T47D (cell line): ENCODE measurements at places on chromosomes 12 and 14.

DNA sequence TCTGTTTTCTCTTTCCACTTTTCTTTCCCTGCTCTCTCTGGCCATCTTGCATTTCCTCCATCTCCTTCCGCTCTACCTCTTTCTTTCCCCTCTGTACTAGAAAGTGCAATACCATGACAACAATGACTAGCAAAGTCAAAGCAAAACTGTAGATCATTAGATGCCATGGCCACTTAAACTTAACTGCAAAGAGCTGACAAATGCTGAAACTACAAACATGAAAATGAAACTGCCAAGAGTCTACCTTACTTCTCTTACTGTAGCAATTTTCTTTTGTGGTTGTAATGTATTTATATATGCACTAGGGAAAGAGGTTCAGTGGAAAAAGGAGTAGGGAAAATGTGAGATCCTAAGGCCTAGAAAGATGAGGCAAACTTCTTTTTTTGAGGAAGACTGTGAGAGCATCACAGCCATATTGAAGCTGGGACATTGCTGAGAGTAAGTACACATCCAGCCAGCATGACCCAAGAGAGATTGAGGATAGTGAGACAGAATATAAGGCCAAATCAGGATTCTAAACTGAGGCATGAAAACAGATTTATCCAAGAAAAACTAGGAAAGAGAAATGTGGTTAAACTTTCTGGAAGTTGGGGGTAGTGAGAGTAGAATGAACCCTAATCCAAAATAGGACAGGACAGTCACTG lies 276.6 kb upstream of the NAV3 start:
- no peak for DNase-seq

DNA sequence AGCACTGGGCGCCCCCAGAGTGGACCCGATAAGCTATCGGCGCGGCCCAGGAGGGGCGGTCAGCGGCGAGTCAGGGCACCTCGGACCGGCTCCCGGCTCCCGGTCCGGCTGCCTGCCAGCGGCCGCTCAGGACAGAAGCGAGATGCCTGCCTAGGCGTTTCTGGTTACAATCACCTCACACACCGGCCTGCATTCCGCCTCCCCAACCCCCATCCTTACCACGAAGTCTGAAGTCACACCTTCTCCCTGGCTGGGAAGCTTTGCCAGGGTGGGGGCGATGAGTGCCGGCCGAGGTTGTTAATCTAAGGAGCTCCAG lies 42.6 kb upstream of the TBX5 start:
- DNase-seq: no peak

GRCh38 chr12:54058128-54058768 lies 4.6 kb downstream of the HOXC4 start:
- no peak for DNase-seq

DNA sequence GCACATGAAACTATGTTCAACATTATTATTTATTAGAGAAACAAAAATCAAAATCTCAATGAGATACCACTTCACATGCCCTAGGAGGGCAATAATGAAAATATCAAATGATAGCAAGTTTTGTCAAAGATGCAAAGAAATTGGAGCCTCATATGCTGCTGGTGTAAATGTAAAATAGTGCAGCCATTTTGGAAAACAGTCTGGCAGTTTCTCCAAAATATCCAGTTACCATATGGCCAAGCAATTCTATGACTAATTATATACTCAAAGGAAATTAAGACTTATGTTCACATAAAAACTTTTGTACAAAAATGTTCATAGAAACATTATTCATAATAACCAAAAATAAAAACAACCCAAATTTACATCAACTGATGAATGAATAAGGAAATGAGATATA lies 313.6 kb upstream of the LMO3 start:
- no peak for DNase-seq

DNA sequence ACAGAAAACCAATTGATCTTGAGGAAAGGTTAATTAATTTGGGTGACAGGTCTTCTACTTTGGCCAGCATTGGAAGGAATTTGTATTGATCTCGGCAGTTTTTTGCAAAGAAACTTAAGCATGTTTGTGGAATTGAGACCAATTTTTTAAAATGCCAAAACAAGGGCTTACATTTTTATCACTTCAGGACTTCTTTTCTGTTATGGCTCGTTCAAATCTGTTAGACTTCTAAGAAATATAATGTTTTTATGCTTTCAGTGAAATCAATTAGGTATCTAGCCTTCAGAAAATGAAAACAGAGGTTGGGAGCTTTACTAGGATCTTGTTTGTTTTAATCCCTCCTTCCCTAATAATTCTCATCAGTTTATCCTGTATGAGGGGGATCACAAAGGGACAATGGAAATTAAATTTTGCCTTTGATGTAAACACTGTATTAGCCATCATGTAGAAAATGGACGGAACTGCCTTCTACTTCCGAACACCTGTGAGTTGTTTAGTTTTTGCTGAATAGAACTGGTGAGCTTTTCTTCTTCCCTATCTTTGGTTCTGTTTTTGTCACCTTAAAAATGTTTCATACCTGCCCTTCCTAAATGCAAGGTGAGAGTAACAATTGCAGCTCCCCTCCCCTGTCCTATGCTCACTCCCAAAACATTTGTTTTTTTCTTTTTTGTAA lies 7.8 kb downstream of the FOXA1 start:
- DNase-seq: no peak

DNA sequence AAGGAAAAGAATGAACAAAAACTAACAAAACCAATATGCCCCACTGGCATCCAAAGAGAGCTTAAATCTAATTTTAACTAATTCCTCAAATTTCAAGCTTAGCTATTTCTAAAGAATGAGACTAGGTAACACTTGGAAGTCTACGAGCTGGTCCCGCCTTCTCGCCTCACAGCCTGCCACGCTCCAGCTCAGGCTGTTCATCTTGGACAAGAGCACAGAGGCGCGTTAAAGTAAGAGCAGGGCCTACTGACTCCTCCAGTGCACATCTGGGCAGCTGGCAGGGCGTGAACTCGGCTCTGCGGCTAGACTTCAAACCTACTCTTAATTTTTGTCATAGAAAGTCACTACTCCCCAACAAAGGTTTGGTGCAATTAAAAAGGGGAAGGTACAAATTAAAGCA lies 64.6 kb downstream of the DICER1 start:
- no peak for DNase-seq

DNA sequence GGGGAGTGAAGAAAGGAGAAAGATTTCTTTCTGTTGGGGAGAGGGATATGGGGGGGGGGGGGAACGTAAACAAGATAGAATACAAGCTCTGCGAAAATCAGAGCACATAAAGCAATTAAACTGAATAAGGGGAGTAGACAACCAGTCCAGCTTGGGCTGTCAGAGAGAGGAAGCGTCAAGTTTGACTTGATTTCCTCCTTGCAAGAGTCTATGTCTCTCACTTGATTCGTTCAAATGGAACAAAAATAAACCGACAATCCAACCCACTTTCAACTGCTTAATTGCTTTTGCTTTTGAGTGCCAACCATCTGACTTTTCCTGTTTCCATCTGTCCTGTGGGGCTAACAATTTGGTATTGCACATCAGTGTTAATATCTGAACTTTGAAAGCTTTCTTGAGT lies 942 bp downstream of the SYT1 start:
- no peak for DNase-seq
